ENCODE measurements at places on chromosomes 12 and 14.
A peak's percentile ranks its signal among the peaks of the same experiment; 100 is the strongest.

GRCh38 chr12:118150625-118151024 is 14.7 kb downstream of the PEBP1 start:
- DNase-seq, result no peak

GRCh38 chr14:63237791-63238190 is 33.5 kb downstream of the RHOJ start:
- DNase-seq, result no peak

- DNase-seq, result no peak
Observed at GRCh38 chr14:53458368-53458814, 305.3 kb upstream of the DDHD1 start.

DNA sequence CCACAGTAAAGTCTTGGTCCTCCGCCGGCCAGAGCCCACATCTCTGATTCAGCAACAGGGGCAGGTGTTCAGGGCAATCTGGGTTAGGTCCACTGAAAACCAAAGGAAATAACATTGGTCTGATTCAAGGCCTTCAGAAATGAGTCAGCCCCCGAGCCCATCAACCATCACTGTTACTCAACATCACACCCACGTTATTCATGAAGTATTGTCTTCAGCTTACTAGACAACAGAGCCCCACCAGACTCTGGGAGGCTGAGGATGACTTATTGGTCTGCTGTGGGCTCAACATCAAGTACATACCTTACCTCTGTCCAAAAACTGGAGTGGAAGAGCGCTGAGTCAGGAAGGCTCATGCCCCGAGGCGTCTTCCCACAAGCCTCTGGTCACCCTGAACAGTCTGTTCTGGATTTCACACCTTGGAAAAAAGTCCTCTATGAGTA is 97.5 kb downstream of the ZFP36L1 start:
- no peak for DNase-seq

- DNase-seq, result no peak
Observed at GRCh38 chr12:123050331-123050831, 69.9 kb downstream of the ARL6IP4 start.

- DNase-seq, result no peak
Observed at GRCh38 chr14:96660123-96660522, 137.1 kb upstream of the VRK1 start.

DNA sequence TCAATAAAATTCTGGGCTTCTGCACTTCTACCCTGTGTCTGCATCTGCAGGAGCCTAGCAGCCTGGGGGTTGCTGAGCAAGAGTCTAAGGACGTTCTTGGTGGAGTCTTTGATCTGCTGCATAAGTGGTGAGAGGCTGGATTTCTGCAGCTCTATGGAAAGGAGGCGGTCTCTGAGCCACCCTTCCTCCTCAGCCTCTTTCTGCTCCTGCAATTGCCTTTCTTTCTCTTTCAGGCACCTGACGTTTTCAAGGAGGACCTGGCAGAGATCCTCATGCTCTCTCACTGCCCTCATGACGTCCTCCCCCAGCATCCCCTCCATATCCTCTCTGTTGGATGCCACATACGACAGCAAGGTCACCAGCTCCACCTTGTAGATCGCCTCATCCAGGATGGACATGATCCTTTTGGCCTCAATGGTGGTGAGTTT is 13.6 kb upstream of the TPCN1 start:
- peak; percentile 29 for DNase-seq

DNA sequence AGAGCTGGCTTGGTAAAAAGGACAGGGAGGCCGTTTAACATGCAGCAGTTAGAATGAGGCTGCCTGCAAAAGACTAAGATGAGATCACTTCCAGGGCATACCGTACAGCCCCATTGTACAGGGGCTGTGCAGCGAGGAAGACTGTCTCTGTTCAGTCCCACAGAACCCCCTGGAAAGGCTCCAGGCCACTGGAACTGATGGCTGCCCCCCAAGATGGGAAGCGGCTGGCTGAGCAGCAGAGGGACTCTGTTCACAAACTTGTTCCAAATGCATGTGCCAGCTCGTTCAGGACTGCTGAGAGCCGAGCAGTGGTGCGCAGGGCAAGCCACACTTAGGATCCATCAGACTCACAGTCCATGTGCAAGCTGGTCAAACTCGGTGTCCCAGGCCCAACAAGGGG is 82.9 kb downstream of the CHGA start:
- DNase-seq, result no peak

DNA sequence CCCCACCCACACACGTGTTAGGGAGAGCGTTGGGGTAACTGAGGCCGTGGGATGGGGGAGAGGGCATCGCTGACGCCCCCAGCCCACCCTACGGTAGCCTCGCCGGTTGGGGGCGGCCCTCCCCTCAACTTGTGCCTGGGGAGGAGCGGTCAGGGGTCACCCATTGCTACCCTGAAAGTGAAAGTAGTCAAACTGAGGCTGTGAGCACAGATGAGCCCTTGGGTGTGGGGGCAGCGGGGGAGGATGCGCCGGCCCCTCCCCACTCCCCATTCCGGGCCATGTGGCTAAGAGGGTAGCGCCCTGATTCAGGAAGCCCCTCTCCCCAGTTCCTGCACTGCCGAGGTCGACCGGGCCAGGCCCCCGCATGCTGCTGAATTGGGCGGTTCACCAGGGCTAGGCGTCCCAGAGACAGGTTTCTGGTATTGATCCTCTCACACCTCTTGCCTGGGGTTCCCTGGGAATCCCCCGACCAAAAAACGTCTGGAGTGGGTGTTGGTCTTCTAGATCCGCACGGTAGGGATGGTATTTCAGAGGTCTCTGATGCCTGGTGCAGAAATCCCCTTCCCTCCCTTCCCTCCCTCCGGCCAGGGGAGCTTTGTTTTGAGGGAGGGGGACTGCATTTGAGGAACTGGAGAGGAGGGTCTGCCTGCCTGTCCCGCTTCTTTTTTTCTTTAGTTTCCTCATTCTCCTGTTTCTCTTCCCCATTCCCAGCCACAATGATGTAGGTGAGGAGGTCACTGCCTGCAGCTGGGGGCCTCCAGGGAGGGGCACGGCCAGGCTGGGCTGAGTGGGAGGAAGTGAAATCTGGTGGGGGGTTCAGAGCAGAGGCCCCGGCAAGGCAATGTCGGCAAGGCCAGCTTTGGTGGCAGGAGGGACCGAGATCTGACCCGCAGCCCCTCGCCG is 1.0 kb downstream of the SH2B3 start:
- DNase-seq, result peak; percentile 49

- no peak for DNase-seq
Observed at GRCh38 chr12:110913119-110914056, 7.0 kb downstream of the MYL2 start.

DNA sequence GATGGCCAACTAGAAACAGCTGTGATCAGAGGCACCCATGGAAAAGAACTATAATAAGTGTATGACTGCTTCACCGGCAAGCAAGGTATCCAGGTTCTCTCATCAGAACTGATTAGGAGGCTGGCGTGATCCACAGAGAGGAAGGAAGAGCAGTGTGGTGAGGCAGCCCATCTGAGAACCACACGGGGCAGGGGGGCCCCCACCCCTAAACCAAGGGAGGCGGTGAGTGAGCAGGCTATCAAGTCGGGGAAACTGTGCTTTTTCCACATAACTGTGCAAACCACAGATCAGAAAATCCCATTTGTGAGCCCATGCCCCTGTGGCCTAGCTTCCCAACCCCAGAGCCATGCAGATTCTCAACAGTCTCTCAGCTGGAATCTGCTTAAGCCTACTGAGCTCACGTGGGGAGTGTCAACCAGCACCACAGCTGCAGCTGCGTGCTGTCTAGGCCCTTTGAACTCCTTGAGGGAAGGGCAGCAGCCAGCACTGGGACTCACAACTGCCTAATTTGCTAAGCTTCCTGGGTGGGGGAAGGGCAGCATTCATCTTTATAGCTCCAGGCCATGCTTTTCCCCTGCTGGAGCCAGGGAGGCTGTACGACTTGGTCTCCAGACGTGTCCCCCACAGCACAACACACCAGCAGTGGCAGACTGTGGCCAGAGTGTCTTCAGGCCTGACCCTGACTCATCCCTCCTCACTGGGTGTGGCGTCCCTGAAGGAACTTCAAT is 444.4 kb upstream of the ATP2B1 start:
- DNase-seq, result no peak

DNA sequence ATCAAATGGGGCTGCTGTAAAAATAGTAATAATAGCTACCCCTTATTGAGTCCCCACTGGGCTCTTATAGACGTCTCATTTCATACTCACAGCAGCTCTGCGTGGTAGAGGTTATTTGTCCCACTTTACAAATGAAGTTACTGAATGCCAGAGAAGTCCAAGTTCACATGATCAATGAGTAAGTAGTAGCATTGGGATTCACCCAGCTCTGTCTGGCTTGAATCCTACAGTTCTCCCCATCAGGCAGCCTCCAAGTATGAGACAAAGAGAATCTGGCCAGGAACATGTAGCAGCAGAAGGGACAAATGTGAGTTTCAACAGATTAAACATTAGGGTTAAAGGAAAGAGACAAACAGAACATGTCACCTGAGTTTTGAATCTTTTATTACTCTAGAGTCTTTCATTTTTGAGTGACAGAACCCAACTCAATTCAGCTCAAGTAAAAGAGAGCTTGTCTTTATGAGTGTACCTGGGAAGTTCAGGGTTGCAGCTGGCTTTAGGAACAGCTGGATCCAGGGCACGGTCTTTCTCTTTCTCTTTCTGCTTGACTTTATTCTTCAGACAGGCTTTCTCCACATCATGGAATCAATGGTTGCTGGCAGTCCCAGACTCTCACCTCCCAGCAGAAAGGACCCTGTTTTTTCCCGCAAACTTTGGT is 64.1 kb upstream of the JDP2 start:
- no peak for DNase-seq

- no peak for DNase-seq
Observed at GRCh38 chr12:75970310-75970709, 61.3 kb downstream of the PHLDA1 start.

GRCh38 chr14:103519837-103520212 is 2.8 kb downstream of the CKB start:
- no peak for DNase-seq

DNA sequence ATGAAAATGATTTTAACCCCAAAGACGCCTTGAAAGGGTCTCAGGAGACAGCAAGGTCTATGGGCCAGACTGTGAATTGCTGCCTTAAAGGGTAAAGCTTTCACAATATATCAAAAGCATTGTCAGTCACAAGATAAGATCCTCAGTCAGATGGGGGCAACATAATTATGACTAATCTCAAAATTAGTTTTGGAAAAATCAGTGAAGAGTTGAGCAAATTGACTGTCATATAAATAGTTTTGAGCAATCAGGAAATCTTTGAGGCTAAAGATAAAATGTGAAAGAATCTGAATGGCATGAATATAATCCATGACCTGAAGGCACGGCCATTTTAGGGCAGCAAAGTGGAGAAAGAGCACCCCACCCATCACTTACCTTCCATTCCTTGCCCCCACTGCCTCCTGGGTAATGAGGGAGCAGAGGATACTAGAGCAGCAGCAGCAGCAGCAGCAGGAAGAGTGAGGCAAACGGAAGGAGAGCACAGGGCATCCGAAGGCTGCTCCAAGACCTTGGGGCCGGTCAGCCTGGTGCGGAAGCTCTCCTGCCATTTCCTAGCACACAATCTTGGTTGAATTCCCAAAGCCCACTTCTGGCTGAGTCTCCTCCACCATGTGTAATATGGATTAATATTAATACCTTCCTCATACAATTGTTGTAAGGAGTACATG is 7.0 kb downstream of the STON2 start:
- DNase-seq, result no peak

GRCh38 chr12:4775936-4776335 is 55.7 kb downstream of the GALNT8 start:
- DNase-seq, result no peak

GRCh38 chr14:29264865-29265264 is 498.3 kb downstream of the FOXG1 start:
- no peak for DNase-seq

DNA sequence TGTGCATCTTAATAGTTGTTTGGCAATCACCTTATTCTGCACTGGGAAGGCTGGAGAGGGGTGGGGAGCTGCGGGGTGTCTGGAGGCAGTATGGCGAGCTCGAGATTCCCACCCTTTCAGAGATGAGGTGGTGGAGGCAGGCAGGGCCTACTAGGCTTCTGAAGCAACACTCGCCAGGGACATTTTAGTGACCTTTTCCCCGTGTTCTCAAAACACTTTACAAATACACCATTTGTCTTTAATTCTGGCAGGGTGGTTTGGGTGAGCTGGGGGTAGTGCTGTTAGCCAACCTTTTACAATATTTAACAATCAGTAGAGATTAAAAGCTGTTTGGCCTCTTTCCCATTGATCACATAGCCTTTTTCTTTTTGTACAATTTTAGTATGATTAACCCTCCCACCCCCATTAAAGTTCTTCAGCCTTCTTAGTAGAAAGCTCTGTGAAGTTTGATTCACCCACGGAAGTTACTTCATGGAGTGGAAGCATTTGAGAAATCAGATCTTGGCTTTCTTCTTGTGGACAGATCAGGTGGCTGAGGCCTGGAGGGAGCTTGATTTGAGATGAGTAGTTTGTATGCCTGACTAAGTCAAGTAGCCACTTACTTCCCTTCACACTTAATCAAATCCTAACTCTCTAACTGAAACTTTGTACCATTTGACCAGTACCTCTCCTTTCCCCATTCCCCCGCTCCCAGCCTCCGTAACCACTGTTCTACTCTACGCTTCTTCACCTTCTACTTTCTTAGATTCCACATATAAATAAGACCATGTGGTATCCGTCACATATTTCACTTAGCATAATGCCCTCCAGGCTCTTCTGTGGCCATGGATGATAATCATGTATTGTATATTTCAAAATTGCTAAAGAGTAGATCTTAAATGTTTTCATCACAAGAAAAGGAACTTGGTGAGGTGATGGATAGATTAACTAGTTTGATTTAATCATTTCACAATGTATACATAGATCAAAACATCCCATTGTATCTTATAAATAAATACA is 41.0 kb downstream of the TRAF3 start:
- DNase-seq, result no peak

- DNase-seq, result no peak
Observed at GRCh38 chr12:16612647-16613046, 6.7 kb upstream of the LMO3 start.

GRCh38 chr12:644818-645552 is 18.3 kb downstream of the NINJ2 start:
- DNase-seq, result no peak

- no peak for DNase-seq
Observed at GRCh38 chr12:80707126-80707829, at the start of gene MYF6. TSS of gene MYF6 (plus strand) at chr12:80707634. CDS start at chr12:80707720, 86 bp downstream.

GRCh38 chr14:105068818-105069217 is 3.6 kb upstream of the GPR132 start:
- DNase-seq, result no peak

GRCh38 chr12:65728848-65729793 is 95.2 kb upstream of the HMGA2 start:
- no peak for DNase-seq

DNA sequence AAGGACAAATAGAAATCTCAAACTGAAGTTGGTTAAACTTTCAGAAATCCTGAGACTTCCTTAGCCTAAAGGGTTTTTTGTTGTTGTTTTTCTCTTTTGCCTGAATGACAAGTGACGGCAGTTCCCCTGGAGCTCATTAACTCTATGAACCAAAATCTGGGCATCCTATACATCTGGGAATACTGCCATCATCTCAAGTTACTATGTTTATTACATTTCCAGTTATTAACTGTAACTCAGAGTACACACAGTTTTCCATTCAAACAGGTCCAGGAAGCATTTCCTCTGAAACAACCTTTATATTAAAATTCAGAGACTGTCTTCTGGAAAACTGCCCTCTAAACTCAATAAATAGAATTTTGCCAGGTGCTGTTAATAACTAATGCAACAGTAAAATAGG is 55.6 kb upstream of the CDKL1 start:
- DNase-seq, result no peak

GRCh38 chr14:64932231-64932630 is 10.3 kb downstream of the GPX2 start:
- DNase-seq, result no peak

Measured in central memory CD4-positive, alpha-beta T cell (primary cell).